ENCODE measurements at places on chromosomes 1 and 21.

DNA sequence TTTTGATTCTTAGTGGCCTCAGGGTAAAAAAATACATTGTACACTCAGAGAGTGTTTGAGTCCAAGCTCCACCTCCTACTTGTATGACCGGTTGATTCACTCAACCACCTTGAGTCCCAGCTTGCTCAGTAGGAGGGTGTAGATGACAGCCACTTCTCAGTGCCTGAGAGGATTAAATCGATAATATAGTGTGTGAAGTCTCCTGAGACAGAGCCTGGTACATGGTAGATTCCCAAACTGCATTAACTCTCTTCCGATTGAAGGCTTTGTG lies 38.4 kb downstream of the NCMAP start:
- no peak for DNase-seq

- no peak for DNase-seq
Measured at GRCh38 chr1:161083748-161084596, 5.4 kb downstream of the NECTIN4 start.

DNA sequence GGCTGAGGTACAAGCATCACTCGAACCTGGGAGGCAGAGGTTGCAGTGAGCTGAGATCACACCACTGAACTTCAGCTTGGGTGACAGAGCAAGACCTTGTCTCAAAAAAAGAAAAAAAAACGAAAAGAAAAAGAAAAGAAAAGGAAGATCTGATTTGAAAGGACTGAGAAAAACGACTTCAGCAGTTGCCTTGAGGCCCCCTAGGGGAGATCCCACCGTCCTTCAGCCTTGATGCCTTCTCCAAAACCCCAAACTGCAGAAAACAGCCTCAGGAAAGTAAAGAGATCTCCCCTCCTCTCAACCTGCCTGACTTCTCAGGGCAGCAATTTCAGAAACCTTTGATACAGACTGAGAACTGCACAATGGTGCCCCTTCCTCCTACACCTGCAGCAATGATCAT lies 50.9 kb upstream of the BCAR3 start:
- DNase-seq, result no peak

DNA sequence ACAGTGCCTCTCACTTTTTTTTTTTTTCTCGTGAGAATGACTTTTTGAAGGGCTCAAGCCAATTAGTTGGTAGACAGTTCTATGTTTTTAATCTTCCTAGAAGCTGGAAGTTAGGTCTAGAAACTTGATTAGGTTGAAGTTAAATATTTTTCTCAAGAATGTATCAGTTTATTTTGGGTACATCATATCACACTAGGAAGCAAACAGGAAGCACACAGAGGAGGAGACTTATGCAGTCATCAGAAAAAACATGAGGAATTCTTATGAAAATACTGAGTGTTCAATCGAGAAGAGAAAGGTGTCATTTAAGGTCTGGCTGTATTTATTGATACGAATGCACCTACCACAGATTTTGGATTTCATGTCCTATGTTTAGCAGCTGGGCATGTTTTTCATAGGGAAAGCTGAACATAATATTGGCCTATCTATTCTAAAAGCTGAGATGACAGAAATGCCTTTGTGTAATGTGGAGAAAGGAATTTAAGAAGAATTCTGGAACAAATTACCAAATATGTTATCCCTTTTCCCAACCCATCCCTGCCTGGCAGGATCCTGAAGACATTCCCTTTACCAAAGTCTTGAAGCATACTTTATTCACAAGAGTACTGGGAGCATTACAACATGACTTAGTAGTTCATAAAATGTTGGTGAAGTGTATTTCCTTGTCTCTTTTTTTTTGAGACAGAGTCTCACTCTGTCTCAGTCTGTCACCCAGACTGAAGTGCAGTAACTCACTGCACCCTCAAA lies 17.5 kb upstream of the ZFP69B start:
- no peak for DNase-seq

- no peak for DNase-seq
Measured at GRCh38 chr1:3279182-3279470, 175.3 kb upstream of the ARHGEF16 start.

DNA sequence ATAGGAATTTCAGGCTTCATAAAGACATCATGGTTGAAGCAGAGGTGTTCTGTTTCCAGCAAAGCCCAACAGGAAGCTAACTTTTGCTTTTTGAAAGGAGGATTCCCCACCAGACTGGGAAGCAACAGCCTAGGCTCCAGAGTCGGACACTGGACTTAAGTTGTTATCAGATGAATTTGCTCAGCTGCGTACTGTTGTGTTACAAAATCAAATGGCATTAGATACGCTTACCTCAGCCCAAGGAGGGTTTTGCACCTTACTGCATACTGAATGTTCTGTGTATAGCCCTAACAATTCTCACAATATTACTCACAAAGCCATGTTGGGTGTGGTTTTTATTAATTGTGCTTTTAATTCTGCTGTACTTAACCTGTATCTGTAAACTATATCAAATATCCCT lies 547 bp upstream of the CHIA start:
- DNase-seq, result no peak

DNA sequence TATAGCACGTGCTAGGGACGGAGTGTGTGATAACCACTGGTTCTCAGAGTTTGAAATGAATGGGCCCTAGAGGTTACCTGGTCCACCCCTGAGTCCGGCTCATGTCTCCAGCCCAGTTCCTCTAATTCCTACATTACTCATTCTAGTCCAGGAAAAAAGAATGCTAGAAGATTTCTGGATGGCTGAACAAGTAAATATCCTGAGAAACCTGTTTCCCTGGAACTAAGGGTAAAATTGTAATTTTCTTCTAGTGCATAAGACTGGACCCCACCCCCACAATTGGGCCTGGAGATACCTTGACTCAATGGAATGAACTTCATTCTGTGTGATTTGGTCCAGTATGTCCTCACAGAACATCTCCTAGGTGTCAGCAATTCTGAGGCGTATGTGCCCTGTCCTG lies 208.4 kb downstream of the TRABD2B start:
- DNase-seq, result no peak

DNA sequence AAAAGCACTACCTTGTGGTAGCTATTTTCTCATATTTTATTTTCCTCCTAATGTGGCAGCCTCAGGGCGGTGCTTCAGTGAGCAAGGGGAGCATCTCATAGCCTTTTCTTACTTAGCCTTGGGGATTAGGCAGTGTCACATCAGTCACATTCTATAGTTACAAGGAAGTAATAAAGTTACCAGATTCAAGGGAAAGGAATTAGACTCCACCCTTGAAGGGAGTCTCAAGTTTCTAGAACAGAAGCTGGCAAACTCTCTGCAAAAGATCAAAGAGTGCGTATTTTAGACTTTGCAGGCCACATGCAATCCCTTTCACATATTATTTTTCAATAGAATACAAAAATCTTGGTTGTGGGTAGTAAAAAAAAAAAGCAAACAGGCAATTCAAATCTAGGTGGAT lies 350.4 kb downstream of the AMY1C start:
- no peak for DNase-seq

DNA sequence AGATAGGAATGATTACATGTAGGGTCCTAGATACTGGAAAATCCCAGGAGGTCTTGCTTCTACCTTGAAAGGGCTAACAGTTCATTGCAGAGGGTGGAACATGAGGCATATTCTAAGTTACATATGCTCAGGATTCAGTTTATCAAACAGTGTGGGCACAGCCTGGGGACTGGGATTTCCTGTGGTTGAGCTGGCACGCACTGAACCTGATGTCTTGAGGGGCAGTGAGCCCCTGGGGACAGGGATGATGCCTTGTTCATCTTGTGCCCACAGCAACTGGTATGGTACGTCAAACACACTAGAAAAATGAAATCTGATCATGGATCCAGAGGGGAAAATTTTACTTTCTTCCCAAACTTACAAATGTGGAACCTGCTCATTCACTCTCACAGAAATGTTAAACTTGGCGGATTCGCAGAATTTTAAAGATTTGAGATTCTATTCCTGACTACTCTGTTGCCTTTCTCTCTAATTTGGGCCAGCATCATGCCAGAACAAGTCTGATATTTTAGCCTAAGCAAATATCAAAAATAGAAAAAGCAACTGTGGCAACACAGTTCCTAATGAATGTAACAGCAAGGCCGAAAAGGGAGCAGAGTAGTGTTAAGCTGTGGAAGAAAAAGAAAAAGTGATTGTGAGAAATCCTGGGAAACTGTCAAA lies 68.2 kb upstream of the COL24A1 start:
- no peak for DNase-seq

DNA sequence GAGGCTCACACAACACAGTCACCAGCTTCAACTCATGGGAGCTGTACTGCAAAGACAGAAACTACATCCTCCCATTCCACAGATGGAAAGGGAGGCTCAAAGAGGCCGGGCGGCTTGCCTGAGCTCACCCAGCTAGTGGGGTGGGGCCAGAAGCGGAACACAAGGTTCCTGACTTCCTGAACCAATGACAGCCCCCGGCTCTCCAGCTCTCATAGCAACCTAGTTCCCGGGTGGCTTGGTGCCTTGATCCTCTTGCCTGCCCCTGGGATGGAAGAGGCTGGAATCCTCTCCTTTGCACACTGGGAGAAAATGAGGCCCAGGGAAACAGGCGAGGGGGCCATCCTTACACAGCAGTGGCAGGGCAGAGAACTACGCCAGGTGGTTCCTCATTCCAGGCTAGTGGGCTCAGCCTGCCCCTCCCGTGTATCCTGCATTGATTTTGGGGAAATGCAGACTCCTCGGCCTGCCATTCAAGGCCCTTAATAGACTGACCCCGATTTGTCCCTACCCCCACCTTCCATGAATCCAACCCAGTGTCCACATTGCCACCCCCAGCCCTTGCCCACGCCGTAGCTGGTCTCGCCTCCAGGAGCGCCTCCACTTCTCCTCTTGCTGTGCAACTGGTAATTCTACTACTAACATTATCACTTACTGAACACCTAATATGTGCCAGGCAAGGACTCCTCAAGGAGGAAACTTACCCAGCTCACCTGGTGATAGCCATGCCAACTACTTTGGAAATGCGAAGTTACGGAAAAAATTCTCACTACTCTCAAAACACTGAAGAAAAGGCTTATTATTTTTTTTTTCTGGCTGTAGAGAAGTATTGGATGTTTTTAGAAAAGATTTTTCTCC lies 5.0 kb downstream of the RAP1GAP start:
- no peak for DNase-seq

DNA sequence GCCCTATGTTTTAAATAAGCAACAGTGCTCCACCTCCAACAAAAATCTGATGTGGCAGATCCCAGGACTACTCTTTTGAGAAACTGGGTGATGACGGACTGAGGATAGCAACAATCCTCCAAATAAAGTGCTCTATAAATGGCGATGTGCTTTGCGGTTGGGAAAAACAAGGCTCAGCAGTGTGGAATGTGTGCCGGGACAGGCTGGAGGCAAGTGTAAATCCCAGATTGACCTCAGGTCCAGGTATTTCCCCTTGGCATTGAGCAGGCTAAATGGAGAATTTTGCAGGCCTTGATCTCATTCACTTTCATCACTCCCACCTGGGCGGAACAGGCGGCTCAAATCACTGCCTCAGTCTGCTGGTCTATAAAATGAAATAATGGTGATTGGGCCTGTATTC lies 35.1 kb downstream of the LRRC42 start:
- no peak for DNase-seq
